ENCODE measurements at places on chromosomes 12 and 14.

- peak; percentile 82 for DNase-seq
Measured at GRCh38 chr12:46383654-46384450, 11.3 kb upstream of the SLC38A2 start.

GRCh38 chr14:105858676-105859025 is 332.3 kb downstream of the TMEM121 start:
- no peak for DNase-seq

- no peak for DNase-seq
Measured at GRCh38 chr12:121713793-121714192, 1.2 kb downstream of the TMEM120B start.

- no peak for DNase-seq
Measured at GRCh38 chr12:90292183-90292582, 583.5 kb upstream of the ATP2B1 start.

GRCh38 chr12:111171345-111171744 is 197.6 kb downstream of the PHETA1 start:
- no peak for DNase-seq

DNA sequence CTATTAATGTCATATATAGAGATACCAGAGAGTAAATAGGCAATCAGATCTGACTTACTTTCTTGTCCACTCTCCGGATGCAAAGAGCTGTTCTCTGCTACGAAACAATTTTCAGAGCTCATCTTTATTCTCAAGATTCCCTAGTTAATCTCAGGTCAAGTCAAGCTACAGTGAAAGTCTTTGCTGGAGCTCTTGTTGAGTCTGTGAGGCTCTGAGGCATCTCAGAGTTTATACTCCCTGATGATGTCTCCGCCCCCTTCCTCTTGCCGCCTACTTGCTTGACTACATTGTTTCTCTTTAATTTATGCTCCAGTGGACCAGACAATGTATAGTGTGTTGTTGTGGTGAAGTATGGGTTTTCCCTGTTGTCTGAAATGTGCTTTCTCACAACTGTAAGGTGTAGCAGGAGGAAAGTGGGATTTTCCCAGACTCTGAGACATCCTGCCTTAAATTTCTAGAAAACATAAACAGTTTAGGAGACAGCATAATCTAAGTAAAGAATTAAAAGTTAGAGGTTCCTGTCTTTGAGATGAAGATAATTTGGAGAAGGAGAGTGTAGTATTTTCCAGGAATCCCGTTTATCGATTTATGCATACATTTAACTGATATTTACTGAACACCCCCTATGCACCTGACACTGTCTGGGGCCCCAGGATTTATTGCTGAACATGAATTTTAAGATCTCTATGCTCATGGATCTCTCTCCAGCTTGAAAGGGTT is at the start of gene CD69:
CD69 (minus strand) TSS at position 203 of the 720 bp plus-strand sequence; CDS start at position 122, 81 bp downstream.
- DNase-seq = no peak

DNA sequence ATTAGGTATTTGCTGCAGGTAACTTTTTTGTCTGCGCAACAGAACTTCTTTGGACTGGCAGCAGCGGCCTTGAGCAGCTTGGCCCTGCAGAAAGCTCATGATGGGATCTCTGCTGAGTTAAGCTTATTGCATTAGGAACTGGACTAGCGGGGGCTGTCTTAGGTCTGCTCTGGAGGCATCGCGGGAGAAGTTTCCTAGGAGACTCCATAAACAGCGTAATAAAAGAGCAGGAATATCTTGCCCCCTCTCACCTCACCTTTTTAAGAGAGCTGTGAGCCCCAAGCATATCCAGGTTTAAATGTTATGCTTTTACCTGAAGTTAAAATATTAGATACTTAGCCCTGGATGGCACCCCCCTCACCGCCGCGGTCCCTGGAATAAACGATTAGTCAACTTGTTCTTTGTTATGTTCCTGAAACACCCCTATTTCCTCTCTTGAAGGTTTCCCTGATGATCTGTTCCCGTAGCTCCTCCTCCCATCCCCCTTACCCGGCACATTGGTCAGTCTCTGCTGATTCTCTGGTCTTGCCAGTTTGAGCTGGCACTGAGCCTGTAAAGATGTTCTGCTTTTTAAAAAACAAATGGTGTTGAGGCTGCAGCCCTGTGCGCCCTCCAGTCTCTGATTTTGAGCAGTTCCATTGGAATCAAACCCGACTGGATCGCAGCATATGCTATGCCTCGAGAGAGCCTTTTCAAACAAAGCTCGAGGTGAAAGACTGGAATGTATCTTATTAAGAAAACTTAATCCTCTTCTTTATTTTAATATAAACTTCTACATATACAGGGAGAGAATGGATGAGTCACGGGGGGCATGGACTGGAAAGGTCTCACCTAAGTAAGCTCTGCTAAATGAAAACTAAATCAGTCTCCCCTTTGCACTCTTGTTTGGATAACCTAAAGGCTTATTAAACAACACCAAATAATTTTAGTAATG is 1.9 kb downstream of the MLXIP start:
- DNase-seq = peak; percentile 42

GRCh38 chr12:15427913-15428312 is 105.6 kb downstream of the PTPRO start:
- DNase-seq = no peak

DNA sequence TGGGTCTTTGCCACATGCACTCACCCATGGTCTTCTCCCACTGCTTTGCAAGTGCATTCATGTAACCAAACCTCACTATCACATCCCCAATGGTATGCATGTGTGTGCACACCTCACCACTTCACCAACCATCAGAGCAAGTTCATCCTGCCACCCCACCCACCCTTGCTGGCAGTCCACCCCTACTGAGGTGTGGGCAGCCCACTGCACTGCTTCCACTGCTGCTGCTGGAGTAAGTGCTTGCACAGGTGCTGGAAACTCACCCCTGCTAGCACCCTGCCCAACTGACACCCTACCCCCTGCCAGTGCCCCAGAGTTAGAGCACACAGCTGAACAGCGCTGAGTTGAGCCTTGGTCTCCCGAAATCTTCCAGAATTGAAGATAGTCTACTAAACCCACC is 46.1 kb upstream of the CLEC14A start:
- DNase-seq = no peak

DNA sequence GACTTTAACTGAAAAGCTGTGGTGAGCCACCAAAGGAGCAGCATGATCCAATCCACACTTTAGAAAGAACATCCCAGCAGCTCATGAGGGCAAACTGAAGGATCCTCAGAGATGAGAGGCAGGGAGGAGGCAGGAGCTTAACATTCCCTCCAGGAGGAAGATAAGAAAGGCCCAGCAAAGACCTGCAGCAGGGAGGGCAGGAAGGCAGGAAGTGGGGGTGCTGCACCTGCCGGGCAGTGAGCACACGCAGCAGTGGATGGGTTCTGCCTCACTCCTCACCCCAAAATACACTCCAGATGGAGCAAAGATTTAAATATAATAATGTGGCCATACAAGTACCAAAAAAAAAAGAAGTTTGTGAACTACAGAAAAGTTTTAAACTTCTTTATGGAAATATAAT is 48.4 kb downstream of the GCH1 start:
- DNase-seq = no peak

GRCh38 chr14:102554821-102555819 is 37.3 kb upstream of the RCOR1 start:
- no peak for DNase-seq

- DNase-seq = peak; percentile 10
Measured at GRCh38 chr12:49763006-49763591, 21.7 kb downstream of the TMBIM6 start.

Data from C1 segment of cervical spinal cord (tissue), 14 donors.